ENCODE measurements at places on chromosomes 1 and 21.
A peak's percentile ranks its signal among the peaks of the same experiment; 100 is the strongest.

GRCh38 chr1:181189691-181190363 lies 101.3 kb downstream of the IER5 start:
- peak; percentile 61 for DNase-seq

DNA sequence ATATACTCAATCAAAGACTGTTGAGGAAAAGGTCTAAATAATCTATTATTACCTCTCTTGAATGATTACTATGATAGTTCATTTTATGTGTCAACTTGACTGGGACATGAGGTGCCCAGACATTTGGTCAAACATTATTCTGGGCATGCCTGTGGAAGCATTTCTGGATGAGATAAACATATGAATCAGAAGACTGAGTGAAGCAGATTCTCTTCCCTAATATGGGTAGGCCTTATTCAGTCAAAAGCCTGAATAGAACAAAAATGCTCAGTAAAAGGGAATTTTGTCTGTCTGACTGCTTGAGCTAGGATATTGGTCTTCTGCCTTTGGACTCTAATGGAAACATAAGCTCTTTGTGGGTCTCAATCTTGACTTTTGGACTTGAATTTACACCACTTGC lies 73.3 kb upstream of the SOX13 start:
- DNase-seq, result no peak

GRCh38 chr21:18759751-18760161 lies 356.2 kb upstream of the TMPRSS15 start:
- no peak for DNase-seq

DNA sequence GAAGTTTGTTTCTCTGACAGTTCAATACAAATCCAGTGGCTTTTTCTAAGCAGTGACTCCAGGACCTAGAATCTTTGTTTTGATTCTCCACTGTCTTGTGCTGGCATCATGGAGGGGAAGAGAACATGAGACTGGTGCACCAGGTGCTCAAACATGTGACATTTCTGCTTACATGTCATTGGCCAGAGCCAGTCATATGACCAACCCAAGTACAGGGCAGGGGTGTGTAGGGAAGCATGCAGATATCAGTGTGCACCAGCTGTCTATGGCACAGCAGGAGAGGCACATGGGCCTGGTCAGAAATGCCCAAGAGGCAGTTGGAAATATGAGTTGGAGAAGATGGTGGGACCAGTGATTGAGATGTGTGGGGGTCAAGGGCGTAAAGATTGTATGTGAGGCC lies 297.0 kb downstream of the HHAT start:
- DNase-seq, result no peak

GRCh38 chr1:110615548-110616130 lies 9.5 kb upstream of the KCNA2 start:
- peak; percentile 87 for DNase-seq

DNA sequence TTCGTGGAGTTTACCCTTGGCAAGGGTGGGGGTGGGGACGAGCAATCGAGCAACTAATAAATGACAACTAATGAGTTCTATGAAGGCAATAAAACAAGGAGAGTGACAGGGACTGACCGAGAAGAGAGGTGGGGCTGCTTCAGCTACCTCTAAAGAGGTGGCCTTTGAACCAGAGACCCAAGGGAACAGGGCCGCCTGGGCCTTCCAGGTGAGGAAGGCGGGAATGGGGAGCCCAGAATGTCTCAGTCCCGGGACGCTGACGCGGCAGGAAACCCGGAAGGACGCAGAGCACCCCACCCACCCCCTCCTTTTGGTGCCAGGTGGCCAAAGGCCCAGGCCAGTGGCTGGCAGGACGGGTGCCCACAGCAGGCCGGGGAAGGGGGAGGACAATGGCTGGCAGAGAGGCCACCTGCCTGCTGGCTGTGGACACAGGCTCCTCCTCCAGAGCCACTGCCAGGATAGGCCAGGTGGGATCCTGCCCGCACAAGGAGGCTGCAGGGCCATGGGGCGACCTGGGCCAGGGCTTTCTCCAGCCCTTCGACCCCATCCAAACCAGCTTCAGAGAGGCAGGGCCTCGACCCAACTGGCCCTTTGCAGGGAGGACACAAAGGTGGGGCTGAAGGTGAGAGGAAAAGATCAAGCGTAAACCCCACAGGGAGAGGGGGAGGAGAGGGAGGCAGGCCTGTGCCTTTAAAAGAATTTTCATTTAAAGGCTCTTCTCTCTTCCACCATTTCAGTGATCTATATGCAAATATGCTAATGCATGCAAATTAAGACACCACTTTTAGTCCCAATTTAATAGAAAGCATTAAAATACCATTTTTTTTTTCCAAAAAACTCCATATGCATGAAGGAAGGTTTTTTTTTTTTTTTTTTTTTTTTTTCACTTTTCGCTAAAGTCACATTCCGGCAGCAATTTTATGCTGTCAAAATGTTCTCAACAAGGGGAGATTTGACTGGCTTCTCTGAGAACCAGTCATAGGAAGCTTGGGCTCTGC lies 58.1 kb downstream of the CASZ1 start:
- DNase-seq, result no peak

DNA sequence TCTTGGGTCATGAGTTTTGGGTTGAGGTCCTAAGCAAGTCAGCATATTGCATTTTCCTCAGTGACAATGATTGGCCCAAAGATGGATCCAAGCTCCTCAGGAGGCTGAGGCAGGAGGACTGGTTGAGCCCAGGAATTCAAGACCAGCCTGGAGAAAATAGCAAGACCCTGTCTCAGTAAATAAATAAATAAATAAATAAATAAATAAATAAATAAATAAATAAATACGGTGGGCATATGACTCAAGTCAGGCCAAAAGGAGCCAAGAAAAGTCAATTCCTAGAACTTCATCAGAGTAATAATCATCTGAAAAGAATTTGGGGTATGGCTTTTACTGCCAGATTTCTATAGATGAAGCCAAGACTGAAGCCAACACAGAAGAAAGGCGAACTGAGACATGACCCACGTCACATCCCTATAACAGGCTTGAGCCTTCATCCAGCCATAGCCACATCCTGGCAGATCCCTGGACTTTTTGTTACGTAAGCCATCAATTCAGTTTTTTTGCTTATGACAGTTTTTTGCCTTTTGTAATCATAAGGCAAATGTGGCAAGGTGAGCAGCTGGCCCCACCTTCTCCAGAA lies 88.5 kb upstream of the NFASC start:
- DNase-seq, result no peak

DNA sequence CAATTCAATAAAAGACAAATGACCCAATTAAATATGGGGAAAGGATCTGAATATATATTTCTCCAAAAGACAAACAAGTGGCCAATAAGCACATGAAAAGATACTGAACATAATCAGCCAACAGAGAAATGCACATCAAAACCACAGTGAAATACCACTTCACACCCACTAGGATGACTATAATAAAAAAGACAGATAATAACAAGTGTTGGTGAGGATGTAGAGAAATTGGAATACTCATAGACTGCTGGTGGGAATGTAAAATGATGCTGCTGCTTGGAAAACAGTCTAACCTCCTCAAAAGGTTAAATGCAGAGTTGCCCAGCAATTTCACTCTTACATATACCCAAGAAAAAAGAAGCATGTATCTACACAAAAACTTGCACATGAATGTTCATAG lies 48.9 kb downstream of the PIK3R3 start:
- DNase-seq, result no peak

DNA sequence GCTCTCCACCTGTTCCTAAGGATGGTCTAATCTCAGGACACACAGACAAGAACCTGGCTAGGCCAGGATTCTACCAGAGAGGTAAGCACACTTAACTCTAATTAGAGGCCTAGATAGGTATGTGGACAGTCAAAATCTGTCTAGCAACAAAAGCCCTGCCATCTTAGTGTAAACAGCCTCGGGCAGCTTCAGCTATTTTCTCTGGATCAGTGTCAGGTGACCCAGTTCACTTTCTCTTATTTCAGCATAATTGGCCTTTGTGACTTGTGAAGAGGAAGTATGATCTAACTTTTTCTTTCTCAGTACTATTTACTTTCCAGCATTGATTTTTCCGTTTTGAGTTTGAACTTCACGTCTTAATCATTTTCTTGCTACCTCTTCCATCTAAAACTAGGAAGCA lies 217.7 kb downstream of the CRB1 start:
- DNase-seq, result no peak

GRCh38 chr1:87673309-87673708 lies 344.6 kb downstream of the LMO4 start:
- no peak for DNase-seq

DNA sequence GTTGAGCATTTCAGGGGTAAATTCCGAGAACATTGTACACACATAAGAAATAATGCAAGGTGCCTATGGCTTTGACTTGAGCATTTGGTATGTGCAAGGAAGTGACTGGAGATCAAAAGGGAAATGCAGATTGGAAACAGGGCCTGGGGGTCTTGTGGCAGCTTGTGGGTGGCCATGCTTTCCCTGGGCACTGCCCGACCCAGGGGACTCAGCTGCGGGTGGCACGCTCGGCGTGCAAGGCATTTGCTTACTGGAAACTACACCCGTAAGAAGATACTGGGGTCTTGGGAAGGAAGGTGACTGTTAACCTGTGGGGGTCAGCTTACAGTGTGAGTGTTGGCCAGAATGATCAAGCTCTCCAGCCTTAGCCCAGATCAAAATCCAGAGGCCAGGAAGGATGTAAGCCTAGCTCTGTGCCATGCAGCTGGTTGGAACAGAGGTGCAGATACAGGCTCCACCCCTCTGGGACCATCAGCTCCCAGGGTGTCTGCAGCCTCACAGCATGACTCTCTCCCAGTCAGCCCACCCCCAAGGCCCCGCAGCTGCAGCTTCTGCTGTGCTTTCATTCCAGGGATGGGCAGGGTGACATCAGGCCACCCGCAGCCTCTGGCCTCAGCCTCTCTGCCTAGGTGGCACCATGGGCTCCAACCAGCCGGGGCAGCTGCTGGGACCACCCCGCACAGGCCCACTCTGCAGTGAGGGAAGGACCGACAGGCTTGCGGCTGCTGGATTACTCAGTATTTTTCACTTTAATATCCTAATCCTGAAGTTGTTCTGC lies 55.1 kb downstream of the KIF26B start:
- DNase-seq, result no peak

- no peak for DNase-seq
These were observed 26.0 kb downstream of the PTBP2 start for GRCh38 chr1:96747565-96747964.

DNA sequence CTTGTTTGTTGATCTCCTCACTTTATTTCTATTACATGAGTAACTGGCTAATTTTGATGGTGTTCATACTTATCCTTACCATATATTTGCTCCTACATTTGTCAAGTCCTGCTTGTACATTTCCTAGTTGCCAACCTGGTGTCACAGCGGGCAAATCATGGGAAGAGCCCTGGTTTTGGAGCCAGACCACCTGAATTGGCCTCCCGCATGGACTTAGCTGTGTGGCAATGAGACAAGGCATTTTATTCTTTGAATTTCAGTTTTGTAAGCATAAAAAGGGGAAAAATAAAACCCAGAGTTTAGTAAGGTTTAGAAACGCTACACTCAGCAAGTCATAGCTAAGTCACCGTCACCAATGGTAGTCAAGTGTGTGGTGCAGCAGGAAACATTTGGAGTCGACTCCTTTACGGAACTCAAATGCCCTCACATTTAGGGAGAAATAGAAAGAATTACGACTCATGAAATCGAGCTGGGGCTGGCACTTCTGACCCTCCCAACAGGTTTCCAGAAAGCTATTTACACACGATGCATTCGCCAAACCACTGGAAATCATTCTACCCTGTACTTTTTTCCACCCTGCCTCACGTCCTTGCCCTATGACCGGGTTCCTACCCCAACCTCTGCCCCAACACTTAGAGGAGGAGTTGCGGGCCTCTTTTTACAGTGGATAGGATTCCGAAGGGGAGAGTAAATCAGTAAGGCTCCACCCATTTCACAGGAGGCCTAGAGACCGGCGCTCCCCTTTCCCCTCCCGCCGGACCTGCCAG lies 492 bp upstream of the PGM1 start:
- DNase-seq, result no peak

DNA sequence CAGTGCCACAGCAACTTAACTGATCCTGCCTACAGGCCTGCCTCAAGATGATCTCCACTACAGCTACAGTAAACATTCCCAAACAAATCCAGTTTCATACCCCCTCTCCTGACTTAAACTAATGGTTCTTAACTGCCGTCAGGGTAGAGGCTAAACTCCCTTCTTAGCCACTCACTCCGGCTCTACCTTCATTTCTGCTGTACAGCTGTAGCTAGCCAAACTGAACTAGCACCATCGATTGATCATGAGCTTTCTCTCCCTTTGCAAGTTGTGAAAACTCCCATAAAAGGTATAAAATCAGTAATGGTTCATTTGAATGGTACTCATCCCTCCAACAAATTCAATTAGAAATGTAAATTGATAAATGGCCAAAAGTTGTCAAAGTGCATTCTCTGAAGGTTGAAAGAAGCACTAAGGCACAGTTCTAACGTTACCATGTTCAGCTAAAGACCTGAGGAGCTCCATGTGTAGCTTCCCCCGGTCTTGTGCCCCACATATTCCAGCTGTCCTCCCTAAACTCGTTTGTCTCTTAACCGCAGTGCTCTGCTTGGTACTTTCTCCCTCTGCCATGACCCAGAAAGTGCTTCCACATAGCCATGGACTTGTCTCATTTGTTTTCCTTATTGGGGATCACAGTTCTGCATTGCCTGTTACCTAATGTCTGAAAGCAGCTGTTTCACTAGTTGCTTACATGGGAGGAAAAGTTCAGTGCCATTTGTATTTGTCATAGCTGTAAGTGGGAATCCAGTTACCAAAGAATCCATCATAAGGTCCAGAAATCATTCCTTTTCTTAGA lies 49.8 kb downstream of the DHX9 start:
- no peak for DNase-seq

- DNase-seq, result no peak
These were observed 134.6 kb upstream of the ARHGEF16 start for GRCh38 chr1:3319874-3320245.

- no peak for DNase-seq
These were observed 17.2 kb downstream of the HIVEP3 start for GRCh38 chr1:41901551-41901950.

- DNase-seq, result peak; percentile 67
These were observed 21.3 kb upstream of the A3GALT2 start for GRCh38 chr1:33342041-33342723.

DNA sequence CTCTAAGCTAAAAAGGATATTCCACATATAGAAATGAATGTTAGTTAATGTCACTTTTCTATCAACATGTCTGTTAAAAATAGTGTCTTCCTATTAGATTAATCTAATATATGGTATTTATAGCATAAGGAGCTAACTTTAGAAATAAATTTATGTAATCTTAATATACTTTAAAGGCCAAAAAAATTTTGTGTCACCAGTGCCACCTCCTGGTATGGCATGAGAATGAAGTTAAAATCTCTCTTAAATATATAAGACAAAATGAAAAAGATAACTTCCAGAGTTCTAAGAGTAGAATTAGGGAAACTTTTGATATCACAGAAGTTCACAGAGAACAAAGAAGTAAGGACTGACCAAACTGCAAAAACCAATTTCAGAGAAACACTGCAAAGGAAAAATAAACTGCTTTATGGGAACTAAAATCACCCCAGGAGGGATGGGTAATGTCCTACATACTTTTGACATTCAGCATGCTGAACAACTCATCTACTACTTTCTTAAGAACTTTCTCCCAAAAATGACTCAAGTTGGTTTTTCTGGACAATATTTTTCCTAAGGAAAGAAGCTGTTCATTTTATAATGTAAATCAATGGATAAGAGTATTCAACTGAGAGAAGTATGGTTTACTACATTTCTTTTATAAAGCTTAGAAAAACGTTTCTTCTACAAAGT lies 82.8 kb downstream of the TRIM33 start:
- no peak for DNase-seq

GRCh38 chr1:179831225-179831624 lies 46.4 kb downstream of the TOR1AIP2 start:
- DNase-seq, result no peak

GRCh38 chr1:101520302-101520701 lies 283.5 kb downstream of the S1PR1 start:
- no peak for DNase-seq

All from nucleus accumbens (tissue), 56 donors.